Stimulated activated CD4-positive, alpha-beta T cell treated with anti-CD3 and anti-CD28 coated beads, Interleukin-2, amount 100 ng/mL, for 24 hours (primary cell): ENCODE measurements at places on chromosomes 4 and X.

- DNase-seq, result no peak
Measured at GRCh38 chrX:50372966-50373365, 97.7 kb downstream of the DGKK start.

DNA sequence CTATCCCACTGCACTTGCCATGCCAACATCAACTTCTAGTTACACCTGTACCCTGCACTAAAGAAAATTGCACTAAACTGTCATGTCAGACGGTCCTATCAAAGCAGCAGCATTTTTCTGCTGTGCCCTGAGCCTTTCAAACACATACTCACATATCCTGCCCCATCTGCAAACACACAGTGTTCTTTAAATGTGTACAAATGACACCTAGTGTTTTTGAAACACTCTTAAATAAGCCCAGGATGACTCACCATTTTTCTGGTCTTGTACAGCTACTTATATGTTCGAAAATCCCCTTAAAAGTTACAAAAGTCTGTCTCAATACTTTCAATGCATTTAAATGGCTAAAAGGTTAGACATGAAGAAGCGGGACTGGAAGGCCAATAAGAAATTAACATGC is 346.7 kb upstream of the PPARGC1A start:
- no peak for DNase-seq

DNA sequence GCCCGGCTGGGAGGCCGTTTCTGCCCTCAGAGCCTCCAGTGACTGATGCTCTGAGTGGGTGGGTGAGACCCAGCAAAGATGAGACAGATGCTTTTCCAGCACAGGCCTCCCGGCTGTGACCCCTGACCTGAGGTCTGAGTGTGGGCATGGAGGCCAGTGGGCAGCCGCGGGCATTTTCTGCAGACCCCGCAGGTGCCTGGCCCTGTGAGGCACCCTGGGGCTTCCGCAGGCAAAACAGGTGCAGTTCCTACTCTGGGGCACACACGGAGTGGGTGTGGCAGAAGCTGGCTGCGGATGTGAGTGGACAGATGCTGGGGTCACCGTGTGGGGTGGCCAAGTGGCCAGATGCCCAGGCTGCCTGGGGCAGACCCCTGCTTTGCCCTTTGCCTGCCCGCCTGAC is 14.8 kb downstream of the HTRA3 start:
- DNase-seq, result no peak

GRCh38 chr4:54872261-54872660 is 214.5 kb downstream of the KIT start:
- no peak for DNase-seq

DNA sequence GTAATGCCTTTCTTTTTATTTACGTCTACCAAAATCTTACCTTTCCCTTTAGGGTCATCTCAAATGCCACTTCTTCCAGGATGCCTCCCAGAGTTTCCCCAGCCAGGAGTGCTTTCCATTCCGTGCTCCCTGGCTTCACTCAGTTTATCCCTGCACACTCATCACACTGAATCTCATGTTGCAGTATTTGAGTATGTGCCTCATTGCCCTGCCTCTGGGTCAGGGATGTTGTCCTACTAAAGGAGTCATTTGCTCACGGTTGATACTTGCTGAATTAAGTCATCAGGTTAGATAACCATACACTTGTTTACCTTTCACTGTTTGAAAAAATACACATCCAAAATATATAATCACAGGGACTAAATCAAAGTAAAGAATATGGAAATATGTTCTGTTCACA is 356.2 kb upstream of the GATB start:
- no peak for DNase-seq
